ENCODE measurements at places on chromosomes 5 and 9.

- no peak for DNase-seq
Measured at GRCh38 chr9:9614607-9615006, 998.2 kb downstream of the PTPRD start.

- no peak for DNase-seq
Measured at GRCh38 chr9:119986713-119987112, 593.3 kb downstream of the CDK5RAP2 start.

GRCh38 chr5:40385544-40385943 lies 294.2 kb upstream of the PTGER4 start:
- DNase-seq, result no peak

- no peak for DNase-seq
Measured at GRCh38 chr5:123080215-123080614, 8.8 kb upstream of the PRDM6 start.

- no peak for DNase-seq
Measured at GRCh38 chr9:23447166-23447565, 378.9 kb downstream of the ELAVL2 start.

DNA sequence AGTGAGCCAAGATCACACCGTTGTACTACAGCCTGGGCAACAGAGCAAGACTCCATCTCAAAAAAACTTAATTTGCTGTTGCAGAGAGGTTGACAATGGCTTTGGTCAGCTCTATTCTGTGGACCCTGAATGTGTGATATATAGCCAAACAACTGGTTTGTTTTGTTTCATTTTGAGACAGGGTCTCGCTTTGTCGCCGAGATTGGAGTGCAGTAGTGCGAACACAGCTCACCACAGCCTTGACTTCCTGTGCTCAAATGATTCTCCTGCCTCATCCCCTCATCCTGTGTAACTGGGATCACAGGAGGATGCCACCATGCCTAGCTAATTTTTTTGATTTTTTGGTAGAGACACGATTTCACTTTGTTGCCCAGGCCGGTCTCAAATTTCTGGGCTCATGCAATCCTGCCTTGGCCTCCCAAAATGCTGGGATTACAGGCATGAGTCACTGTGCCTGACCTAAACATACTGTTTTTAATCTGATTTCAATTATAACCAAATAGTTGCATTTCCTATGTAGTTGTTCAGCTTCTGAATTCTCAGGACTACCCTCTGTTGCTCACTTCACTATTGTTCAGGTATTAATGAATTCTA lies 9.8 kb downstream of the RNF183 start:
- no peak for DNase-seq

DNA sequence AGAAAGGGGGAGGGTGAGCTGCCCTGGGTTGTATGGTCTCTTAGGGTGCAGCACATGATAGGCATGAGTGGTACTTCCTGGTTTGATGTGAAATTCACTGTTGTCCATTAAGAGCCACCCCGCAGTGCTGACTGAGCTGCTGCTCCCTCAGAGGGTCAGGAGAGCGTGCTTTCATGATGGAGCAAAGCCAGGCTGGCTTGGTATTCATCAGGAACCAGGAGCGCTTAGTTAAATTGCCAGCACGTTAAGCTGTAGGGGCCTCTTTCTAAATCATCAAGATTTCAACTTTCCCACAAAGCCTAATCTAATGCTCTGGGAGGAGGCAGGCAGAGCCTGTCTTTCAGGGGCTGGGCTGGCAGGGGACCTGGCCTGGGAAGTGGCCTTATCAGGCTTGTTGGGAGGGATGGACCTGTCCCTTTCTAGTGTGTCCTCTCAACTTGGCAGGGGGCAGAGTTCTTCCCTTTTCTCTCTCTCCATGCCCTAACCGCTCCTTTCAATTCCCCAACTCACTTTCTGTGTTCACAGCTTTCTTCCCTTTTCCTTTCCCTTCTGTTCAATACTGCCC lies 7.9 kb downstream of the CYSTM1 start:
- DNase-seq, result no peak

GRCh38 chr5:155504606-155505005 lies 491.1 kb downstream of the KIF4B start:
- DNase-seq, result no peak

GRCh38 chr9:114216976-114217375 lies 61.6 kb downstream of the COL27A1 start:
- no peak for DNase-seq

DNA sequence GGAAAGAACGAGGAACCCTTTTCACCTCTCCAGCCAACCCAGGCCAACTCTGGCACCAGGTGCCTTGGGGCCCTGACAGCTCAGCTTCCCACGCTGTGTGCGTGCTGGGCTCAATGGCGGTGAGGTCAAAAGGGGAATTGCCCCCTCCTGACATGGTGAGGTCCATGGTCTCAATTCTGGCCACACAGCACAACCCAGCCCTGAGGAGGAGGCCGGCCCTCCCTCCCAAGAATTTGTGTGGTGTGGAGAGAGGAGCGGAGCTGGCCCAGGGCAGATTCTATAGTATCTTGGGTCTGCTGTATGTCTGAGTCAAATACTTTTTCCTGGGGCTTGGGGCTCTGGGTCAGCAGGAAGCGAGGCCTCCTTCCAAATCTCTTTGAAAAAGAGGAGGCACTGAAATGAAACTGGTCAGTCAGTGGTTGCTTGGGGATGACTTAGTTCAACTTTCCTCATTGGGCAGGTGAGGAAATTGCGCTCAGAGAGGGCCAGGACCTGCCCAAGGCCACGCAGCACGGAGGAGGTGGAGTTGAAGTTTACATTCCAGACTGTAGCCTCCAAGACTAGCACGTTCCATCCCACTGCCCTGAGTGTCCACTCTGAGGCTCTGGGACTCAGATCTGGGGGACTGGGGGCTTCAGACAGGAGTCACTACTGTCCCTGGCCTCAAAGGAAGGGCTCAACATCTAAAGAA lies 15.6 kb downstream of the COL27A1 start:
- no peak for DNase-seq

GRCh38 chr5:97545886-97546535 lies 363.0 kb upstream of the RIOK2 start:
- no peak for DNase-seq

GRCh38 chr5:125549322-125549911 lies 803.0 kb upstream of the ZNF608 start:
- no peak for DNase-seq

DNA sequence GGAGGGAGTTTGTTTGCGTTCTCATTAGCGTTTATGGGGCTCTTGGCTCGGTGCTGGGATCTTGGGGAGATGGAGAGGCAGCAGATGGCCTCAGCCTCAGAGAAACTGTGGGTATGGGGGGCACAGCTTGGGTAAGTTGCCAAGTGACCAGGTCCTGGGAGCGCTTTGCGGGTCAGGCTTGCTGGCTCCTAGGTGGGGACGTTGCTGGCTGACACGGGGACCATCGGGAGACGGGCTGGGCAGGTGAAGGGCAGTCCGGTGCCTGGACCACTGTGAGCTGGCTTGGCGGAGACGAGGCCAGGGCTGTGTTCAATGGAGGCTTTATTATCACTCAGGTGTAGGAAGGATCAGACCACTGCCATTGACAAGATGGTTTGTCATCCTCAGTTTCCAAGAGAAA lies 30.0 kb downstream of the FGD3 start:
- no peak for DNase-seq

DNA sequence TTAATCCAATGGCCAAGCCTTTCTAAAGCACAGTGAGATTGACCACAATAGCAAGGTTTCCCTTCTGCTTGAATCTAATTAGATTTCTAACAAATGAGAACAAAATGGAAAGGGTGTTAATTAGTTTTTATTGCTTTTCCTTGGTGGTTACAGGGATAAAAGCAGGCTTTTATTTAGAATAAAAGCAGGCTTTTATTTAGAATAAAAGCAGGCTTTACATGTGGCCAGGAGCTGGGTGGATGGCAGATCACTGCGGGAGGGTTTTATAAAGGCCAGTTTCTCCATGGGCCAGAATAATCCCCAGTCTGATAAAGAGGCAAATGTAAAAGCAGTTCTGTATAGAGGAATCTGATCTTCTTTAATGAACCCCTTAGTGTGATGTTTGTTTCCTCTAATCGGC lies 470.2 kb downstream of the TMEM232 start:
- no peak for DNase-seq

GRCh38 chr9:98099898-98100297 lies 19.1 kb downstream of the TRIM14 start:
- no peak for DNase-seq

GRCh38 chr9:108786901-108787689 lies 68.7 kb downstream of the ACTL7B start:
- DNase-seq, result no peak

DNA sequence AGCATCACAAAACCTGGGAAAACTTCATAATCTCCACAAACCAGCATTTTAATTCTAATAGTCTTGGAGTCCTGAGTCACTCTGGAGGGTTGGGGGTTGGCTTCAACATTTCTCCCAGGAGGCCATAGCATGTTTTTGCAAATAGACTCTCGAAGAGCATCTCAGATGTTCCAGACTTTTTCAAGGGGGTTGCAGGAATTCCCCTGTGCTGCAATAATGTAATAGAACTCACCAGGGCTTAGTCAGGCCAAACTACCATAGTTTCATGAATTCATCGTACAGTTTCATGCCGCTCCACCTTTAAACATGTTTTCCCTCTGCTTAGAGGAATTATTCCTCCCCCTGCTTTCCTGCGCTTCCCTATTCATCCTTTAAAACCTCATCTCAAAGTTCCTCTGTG lies 499.5 kb upstream of the KLF4 start:
- DNase-seq, result no peak

DNA sequence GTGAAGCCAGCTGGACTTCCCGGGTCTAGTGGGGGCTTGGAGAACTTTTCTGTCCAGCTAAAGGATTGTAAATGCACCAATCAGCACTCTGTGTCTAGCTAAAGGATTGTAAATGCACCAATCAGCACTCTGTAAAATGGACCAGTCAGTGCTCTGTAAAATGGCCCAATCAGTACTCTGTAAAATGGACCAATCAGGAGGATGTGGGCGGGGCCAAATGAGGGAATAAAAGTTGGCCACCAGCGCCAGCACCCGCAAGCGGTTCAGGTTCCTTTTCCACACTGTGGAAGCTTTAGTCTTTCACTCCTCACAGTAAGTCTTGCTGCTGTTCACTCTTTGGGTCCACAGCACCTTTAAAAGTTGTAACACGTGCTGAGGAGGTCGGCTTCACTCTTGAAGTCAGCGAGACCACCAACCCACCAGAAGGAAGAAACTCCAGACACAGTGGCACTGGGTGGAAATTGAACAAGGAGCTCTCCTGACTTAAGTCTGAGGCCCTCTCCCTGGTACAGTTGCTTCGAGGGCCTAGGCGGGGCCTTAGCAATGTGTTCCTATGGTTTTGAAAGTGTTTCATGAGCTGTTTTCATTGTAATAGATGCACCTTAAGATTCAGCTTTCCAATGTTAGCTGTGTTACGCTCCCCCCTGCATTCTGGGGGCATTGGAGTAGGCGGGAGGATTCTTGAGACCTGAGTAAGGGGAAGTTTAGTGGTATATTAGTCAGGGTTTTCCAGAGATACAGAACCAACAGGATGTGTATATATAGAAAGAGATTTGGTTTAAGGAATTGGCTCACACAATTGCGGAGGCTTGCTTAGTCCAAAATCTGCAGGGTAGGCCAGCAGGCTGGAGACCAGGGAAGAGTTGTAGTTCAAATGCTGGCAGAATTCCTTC lies 21.5 kb upstream of the MYO10 start:
- DNase-seq, result no peak

DNA sequence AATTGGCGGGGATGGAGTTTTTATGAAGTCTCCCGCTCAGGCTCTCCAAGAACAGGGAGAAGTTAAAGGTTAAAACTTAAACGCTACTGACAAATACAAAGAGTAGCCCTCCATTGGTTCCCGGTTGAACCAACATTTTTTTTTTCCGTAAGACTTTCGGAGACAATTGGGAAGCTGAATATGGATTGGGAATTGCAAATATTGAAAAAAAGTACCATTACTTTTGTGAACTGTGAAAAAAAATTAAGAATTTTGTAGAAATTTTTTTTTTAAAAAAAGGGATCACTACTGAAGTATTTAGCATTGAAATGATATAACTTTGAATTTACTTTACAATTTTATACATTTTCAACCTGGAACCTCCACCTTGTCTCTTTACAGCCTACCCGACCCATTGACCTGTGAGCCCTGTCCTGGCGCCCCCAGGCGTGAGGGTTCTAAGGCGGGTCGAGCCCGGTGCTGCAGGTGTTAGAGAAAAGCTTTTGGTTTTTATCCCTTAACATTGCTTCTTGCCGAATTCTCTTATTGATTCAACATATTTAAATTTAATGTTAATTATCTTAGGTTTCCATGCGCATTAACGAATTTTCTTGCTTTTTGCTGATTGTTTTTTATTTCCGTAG lies 448 bp upstream of the ZNF782 start:
- DNase-seq, result no peak
